ENCODE measurements at places on chromosomes 12 and 14.

DNA sequence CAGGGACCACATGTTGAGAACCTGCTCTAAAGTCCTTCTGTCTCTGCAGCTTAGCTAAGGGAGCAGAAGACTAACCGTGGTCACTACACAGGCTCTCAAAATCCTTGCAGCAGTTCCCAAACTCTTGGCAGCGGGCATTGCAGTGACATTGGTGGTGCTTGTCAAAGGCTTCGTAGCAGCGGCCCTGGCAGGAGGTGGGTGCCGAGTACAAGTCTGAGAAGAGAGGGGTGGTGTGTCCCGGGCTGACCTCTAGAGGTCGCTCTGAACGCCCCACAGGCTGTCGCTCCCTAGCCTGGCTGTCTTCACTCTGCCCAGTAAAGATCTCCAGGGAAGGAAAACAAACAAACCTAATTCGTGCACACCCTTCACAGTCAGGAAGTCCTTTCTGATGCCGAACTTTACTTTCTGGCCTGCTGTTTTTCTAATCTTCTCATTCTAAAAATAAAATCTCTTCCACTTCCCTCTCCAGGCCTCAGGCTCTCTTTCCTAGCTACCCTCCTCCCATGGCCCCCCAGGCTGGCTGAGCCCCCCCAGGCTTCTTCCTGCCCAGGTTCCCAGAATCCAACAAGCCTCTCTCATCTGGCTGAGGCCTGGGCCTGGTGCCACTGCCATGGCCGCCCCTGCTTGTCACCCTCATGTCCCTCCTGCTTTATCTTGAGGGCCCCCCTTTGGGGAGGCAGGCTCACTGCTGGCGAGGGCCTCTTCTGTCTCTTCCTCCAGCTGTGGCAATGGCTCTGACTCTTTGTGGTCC is 7.7 kb downstream of the ENDOU start:
- no peak for DNase-seq

DNA sequence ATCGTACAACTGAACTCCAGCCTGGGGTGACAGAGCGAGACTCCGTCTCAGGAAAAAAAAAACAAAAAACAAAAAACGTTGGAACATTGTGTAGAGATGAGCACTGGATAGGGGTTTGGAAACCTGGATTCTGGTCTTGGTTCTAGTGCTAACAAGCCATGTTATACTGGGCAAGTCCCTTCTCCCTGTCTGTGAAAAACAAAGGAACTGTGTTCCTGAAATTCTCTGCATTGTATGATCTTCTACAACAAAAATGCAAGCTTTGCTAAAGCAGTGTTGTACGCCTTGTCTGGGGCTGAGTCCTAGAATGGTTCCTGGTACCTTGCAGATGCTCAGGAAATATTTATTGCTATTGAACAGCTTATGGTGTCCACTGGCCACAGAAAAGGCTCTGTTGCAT is 13.4 kb downstream of the GPRC5D start:
- DNase-seq, result no peak

DNA sequence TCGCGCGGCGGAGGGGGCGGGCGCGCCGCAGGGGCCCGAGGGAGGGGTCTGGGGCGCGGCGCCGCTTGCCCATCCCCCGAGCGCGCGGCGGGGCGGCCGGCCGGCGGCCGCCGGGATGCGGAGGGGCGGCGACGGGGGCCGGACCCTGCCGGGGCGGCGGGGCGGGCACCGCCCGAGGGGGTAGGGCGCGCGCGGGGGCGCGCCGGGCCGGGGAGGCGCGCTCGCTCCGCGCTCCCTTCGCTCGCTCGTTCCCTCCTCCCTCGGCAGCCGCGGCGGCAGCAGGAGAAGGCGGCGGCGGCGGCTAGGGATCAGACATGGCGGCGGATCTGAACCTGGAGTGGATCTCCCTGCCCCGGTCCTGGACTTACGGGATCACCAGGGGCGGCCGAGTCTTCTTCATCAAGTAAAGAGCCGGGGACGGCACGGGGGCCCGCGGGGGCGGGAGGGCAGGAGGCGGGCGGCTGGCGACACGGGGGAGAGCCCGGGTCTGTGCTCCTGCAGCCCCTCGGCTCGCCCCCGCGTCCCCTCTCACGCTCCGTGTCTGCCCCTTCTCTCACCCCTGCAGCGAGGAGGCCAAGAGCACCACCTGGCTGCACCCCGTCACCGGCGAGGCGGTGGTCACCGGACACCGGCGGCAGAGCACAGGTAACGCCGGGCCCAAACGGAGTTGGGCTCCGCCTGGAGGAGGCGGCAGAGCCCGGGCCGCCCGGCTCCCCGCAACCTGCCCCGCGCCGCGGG is at the start of gene PLEKHA5:
Gene PLEKHA5 (plus strand): TSS at position 248 of the 738 bp plus-strand sequence. CDS start 67 bp downstream, at position 315.
- DNase-seq, result peak; percentile 48

DNA sequence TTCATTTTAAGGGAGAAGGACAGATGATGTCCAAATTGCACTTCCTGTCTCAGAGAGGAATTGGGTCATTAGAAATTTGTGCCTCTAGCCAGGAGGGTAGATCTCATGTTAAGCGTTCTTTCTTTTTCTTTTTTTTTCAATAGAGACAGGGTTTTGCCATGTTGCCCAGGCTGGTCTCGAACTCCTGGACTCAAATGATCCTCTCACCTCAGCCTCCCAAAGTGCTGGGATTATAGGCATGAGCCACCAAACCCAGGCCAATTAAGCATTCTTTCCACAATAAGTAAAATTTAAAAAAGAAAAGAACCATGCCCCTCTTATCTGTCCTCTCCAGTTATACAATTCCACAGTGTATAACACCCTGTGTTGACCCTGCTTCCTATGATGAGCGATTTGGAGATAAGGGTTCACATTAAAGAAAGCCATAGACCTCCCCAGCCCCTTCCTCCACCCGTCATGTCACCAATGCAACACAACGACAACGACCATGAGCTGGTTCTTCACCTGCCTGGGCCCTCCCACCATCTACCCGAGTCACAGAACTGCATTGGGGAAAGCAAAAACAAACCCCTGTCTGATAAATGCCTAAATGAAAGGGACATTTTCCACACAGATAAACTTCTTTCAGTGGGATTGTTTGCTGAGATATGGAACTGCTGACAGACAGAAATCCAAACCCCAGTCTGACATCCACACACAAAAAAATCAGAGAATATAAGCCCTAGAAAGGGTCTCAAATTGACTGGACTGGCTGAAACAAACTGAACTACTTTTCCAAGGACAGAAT is 37.3 kb downstream of the SSH1 start:
- no peak for DNase-seq

DNA sequence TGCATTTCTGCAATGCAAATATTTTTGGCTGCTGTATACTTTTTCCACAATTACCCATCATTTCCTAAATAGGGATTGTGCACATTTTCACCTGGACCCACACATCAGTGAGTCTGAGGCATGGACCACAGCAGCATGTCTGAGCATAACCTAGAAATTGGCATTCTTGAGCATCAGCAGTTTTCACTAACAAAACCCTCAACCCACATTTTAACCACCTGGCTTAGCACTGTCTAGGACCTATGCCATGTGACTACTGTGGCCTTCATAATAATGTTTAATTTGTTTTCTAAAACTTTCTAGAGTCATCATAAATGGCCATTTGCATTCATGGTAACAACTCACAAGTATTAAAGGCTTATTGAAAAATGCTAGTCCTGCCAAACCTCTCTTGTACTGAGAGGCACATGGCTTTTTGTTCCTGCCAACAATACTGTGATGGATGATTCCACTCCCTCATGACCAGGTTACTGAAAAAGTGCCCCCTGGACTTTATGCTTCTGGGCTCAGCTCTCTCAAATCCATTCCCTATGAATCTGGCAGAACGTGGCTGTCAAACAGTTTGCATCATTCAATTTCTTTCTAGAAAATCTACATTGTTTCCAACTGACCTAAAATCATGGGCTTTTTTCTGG is 240.0 kb downstream of the MDGA2 start:
- no peak for DNase-seq

DNA sequence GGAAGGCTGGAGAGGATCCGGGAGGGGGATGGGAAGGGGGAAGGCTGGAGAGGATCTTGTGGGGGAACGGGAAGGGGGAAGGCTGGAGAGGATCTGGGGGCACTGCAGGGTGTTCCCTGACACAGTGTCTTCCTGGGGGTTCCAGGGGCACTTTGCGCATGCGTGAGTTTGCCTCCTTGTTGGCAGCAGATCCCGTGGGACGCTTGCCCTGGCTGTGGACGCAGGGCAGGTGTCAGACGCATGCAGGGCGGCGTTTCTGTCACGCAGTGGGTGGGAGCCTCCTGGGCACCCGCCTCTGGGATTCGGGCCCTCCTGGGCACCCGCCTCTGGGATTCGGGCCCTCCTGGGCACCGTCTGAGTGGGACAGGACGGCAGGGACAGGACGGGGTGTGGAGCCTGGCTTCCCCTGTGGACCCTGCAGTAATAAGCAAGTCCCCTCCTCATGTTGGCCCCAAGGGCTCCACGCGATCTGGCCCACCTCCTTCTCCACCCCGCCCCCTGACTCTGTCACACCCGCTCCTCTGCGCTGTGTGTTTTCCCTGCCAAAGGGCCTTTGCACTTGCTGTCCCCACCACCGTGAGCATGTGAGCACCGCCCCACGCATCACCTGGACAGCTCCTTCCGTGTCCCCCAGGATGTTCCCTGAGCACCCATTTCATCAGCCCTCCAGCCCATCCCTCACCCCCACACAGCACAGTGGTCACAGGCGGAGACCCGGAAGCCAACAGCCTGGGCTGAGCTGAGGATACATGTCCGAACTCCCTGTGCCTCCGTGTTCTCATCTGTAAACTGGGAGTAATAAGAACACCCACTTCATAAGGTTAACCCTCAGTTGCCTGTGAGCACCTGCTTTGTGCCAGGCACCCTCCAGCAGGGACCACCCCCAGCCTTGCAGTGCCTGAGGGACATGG is 4.4 kb downstream of the MMP17 start:
- DNase-seq, result no peak

GRCh38 chr12:95593266-95593871 is 42.1 kb upstream of the USP44 start:
- DNase-seq, result no peak

DNA sequence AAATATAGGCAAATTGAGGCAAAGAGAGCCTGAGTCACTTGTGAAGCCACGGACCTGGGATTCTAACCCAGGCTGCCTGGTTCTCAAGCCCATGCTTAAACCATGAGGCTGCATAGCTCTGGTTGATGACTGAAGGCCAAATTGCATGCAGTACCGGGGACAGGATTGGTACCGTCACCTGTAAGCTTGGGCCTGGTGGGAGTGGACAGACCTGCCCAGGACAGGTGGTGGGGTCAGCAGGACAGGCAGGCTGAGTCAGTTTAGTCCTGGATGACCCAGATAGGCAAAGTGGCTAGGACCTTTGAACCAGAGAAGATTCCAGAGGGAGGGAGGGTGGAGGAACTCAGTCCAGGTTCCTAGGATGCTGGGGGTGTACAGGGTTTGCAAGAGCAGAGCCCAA is 25.8 kb downstream of the RIN3 start:
- DNase-seq, result no peak

DNA sequence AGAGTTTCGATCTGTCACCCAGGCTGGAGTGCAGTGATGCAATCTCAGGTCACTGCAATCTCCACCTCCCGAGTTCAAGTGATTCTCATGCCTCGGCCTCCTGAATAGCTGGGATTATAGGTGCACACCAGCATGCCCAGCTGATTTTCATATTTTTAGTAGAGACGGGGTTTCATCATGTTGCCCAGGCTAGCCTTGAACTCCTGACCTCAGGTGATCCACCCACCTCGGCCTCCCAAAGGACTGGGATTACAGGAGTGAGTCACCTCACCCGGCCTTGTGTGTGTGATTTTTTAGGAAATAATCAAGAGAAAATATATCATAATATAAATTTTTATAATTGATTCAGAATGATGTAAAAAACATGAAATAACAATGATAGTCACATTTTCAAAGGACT is 1231.4 kb downstream of the GALC start:
- DNase-seq, result no peak

DNA sequence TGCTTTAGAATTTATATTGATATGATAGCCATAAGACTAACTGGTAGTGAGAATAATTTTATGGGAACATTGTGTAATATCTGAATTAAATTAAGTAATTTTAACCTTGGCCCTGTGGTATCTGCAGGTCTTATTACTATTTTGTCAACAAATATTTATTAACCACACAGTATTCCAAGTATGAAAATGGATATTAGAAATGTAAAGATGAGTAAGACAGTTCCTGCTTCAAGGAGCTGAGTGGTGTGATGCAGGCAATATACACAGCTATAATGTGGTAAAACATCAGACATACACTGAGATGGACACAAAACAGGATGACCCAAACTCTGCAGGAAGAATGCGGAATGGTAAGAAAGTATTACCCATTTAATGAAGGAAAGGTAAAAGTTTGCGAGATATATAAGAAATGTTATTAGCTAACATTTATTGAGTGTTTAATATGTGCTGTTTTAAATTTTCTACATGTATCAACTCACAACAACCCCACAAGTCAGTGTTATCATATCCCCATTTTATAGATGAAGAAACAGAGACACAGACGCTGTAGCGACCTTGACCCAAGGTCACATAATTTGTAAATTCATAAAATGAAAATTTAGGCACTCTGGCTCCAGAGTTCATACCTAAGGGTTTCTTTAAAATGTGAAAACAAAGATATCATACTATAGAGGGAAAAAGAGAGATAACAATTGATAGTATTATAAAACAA is 12.7 kb downstream of the ABCD2 start:
- no peak for DNase-seq

DNA sequence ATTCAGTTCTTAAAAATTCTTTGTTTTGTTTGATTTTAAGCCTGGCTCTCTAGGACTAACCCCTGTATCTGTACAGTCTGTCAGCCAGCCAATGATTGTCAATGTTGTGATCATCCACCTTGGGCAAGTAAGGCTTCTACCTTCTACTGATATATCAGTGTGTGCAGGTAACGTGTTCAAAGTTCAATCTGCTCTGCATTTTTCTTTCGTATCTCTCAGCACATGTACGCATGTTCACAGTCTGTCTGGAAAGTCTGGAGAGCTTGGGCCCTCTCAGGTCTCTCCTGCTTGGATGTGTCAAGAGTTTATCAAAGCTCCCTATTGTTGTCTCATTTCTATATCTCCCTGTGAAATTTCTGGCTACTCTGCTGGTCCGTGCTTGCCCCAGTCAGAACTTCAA is 138.6 kb upstream of the VRK1 start:
- no peak for DNase-seq

- no peak for DNase-seq
Measured at GRCh38 chr14:53963320-53964227, 6.9 kb upstream of the BMP4 start.

GRCh38 chr14:23910101-23910875 is 43.3 kb upstream of the DHRS4 start:
- DNase-seq, result no peak

DNA sequence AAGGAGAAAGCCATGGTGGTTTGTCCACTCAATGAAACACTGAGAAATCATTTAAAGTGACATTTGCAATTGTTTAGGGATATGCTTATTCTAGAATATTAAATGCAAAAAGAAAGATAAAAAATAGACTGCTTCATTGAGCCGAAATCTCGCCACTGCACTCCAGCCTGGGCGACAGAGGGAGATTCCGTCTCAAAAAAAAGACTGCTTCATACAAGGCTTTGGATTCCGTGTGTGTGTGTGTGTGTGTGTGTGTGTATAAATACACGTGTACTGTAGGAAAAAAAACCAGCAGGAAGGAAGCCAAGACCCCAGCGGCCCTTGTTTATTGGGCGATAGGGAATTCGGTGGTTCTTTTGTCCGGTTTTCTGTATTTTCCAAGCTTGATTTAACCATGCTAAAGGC is 3.2 kb upstream of the ZNF839 start:
- DNase-seq, result no peak

GRCh38 chr12:33752854-33753253 is 269.4 kb upstream of the ALG10 start:
- DNase-seq, result no peak

- no peak for DNase-seq
Measured at GRCh38 chr12:9378430-9378835, 170.2 kb upstream of the PZP start.

All from activated CD4-positive, CD25-positive, alpha-beta regulatory T cell treated with anti-CD3 and anti-CD28 coated beads, Interleukin-2, amount 50 U/mL, for 72 hours (primary cell).